ENCODE measurements at places on chromosomes 1 and 21.

- no peak for DNase-seq
These were observed 28.5 kb downstream of the LRRC8B start for GRCh38 chr1:89553157-89553556.

DNA sequence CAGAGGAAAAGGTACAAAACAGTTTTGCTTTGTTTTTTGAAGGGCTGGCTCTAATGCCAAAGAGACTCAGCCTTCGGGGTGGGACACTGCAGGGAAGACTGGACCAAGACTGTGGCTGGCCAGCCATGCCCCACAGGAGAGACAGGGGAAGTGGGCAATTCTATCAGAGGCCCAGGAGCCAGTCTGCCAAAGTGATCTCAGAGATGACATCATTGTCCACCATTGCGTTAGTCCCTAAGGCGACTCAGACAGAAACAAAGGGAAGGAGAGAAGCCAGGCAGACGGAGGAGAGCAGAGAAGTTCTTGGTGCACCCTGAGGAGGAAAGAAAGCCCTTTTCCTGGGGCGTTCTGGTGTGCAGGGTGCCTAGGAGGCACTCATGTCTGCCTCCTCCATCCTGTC, 26.4 kb downstream of the OPTC start:
- no peak for DNase-seq

DNA sequence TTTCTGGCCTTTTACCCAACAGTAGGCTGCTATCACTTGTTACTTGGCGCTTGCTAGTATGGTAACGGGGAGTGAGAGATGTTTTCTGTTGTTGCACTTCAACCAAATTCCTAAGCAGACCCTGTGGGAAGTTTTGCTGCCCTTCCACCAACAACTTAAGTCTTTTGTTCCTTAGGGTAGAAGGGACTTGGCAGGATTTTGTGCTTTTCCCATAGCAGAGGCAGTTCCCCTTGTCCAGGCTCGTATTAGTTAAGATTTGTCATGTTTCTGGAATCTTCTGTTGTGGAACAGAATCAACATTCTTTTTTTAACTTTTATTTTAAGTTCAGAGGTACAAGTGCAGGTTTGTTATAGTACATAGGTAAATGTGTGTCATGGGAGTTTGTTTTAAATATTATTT, 73.2 kb upstream of the SGIP1 start:
- no peak for DNase-seq

GRCh38 chr1:245388687-245389086, 233.9 kb downstream of the KIF26B start:
- DNase-seq = no peak

- DNase-seq = no peak
These were observed 69.0 kb upstream of the KAZN start for GRCh38 chr1:14529475-14529874.

- DNase-seq = no peak
These were observed 9.9 kb downstream of the KCNJ15 start for GRCh38 chr21:38266732-38267131.

DNA sequence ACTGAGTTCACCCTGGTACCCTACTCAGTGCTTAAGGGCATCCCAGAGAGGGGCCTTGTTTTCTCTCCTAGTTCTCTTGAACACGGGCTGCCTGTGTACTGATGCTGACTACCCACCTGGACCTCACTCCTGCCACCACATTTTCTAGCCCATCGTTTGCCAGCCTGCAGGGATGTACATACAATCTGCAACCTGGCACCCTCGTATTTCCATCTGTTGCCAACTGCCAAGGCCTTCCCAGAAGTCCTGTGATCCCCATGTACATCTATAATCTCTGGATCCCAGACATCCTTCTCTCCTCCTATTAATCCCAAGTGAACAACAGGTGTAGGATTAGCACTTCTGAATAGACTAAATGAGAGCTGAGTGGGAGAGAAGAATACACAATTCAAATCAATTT, 212.0 kb downstream of the SLC45A1 start:
- DNase-seq = no peak

- no peak for DNase-seq
These were observed 32.3 kb upstream of the TARDBP start for GRCh38 chr1:10980094-10980577.

Measured in activated T-cell treated with anti-CD3 and anti-CD28 coated beads for 1 hour (primary cell).